Caco-2 (cell line): ENCODE measurements at places on chromosomes 4 and X. TPM values are rescaled to one million over a fixed set of nuclear protein-coding genes. Genes with fewer than 3 reads are reported as not detected.

HSD17B13 gene
- total RNA-seq: 0.14 TPM in 2 replicates

SLC6A14 gene
- 0.12 TPM in 1 of 2 replicates, not detected in the other for total RNA-seq

GRCh38 chrX:77668391-77669237, 117.4 kb downstream of the ATRX start:
- DNase-seq: no peak
- no peak overlapping the region for H3K27ac ChIP-seq
- H3K27me3 ChIP-seq: no peaks in the 10 kb centered on the region
- no peaks in the 10 kb centered on the region for H3K4me1 ChIP-seq
- H3K4me3 ChIP-seq: no peak overlapping the region
- no peaks in the 10 kb centered on the region for H3K36me3 ChIP-seq

FAM184B gene
- not detected in 2 replicates for total RNA-seq
